Hematopoietic multipotent progenitor cell treated with erythropoietin and hydrocortisone succinate and interleukin-3 and kit ligand, for 6 days (in vitro differentiated cells): ENCODE measurements at places on chromosomes 4 and X.

DNA sequence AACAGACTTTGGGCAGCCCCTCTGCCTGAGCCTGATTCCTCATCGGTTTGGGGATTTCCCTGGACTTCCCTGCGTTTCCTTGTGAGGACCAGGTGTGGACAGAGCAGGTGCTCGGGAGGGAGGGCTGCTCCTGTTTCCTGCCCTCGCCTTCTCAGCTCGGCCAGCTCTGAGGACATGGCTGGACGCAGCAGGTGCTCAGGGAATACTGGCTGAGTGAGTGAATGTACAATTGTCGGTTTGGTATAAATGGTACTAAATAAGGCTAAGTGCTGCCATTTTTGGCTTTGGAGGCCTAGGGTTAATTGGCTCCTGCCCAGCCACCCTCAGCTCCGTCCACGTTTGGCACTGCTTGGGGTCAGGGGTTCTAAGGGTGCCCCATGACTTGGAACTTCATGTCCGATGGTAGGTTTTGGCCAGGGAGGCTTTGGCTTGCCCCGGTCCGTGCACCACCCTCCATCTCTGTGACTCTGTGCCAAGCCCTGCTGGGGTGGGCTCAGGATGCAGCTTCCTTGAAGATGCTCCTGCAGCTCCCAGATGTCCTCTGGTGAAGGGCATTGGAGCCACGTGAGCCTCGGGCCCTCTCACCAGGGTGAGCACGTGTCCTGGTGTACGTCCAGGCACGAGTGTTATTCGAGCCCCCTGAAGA is 45.0 kb upstream of the NKX1-1 start:
- no peak for DNase-seq

- DNase-seq, result peak; percentile 23
Measured at GRCh38 chr4:75849461-75849860, 52.8 kb downstream of the PPEF2 start.

- DNase-seq, result no peak
Measured at GRCh38 chrX:641671-642435, 11.3 kb downstream of the SHOX start.

DNA sequence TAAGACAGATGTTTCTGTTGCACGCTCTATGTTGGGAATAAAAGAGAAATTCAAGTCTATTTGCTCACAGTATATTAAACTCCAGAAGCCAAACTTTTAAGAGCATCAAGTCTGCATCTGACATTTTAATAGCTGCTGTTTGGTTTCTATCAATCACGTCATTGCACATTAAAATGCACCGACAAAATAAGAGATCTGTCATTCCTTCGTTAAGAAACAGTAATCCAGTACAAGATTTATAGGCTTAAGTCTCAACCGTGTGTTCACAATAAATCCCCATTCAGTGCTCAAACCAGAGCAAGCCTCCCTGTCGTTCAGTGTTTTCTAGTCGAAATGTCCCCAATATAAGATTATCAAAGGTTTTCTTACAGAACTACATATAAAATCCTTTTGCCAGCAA is 89.0 kb upstream of the BMPR1B start:
- DNase-seq, result no peak

DNA sequence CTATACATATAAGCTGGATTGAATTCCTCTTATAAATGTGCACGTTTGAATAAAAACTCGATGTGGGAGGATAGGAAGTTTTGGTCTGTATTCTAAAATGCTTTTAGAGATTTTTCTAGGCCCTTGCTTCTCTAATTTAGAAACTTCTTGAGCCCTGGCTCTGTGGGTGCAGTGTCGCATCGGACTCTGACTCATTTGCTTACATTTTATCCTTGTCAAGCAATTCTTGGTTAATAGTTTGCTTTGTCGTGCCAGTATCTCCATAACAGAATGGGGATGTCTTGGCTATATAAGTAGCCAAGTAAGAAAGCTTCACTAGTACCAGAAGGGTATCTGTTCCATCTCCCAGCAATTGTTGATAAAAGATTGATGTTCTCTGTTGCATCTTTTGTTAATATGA is 10.7 kb downstream of the SGMS2 start:
- DNase-seq, result no peak

- DNase-seq, result no peak
Measured at GRCh38 chr4:168139336-168139735, 47.0 kb downstream of the ANXA10 start.

GRCh38 chr4:77209936-77210335 is 52.9 kb downstream of the CCNG2 start:
- no peak for DNase-seq

DNA sequence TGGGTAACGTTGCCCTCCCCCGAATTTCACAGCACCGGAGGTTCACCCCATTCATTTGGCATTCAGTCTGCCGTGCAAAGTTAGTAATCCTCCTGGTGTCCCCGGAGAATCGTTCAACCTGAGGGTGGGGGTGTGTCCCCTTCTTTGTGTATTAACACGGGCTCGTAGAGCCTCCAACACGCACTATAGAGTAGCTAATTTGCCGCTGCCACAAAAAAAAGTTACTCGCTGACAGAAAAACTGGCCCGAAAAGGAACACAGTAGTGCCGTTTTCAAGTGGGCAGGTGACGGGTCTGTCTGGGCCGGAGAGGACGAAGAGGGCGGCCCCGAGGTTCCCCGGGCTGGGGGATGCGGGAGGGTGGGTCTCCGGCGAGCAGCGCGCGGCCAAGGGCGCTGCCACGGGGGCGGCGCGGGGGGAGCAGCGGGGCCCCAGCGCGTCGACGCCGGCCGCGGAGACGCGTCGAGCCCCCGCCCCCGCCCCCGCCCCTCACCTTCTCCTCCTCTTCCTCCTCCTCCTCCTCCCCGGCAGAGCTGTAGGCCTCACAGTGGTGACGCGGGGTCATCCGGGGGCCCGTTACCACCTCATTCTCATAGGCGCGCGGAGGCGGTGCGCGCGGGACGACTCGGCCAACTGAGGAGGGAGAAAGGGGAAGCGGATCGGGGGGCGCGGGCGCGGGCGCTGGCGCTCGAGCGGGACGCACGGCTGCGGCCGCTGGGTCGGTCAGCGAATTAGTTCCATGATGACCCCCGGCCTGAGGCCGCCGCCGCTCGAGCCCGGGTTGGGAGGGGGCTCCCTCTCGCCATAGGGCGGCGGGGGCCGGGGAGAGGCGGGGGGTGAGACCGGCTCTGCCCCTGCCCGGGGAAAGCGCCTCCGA is 571 bp downstream of the CCNI start:
- peak; percentile 85 for DNase-seq

DNA sequence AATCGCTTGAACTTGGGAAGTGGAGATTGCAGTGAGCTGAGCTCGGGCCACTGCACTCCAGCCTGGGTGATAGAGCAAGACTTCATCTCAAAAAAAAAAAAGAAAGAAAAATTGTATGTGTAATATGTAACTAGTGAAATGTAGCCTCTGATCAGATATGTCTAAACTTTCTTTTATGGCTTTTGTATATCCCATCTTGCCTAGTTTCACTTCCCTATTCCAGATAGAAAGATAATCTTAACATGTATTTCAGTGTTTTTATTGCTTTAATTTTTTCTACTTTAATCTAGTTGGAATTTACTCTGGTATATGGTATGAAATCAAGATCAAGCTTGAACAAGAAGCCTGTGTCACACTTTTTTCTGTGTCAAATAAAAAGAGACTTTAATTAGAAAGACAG is 1.9 kb upstream of the ZNF41 start:
- no peak for DNase-seq

- DNase-seq, result no peak
Measured at GRCh38 chrX:85516131-85516530, 136.7 kb upstream of the POF1B start.

DNA sequence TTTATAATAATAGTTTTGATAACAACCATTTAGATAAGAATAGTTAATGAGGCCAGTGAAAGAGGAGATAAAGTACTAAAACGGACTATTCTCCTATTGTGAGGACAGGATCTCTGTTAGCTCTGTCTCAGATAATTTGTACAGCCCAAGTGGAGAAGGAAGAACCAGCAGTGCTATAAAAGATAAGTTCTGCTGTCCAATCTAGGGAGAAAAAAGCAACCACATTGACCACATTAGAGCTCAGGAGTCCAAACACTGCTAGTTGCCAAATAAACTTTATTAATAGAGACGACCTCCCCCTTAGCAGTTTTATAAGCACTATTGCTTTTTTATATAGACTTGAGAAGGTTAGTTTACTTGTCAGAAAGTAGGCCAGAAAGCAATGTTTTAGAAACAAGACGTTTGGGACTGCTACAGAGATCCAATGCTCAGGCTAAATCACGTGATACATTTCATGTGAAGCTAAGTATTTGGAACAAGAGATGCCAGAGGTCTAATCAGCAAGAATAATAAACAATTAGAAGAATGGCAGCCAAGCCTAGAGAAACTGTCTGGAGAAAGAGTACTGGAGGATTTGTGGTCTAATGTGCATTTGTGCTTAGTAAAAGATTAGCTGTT is 15.9 kb downstream of the IL15 start:
- DNase-seq, result peak; percentile 83

DNA sequence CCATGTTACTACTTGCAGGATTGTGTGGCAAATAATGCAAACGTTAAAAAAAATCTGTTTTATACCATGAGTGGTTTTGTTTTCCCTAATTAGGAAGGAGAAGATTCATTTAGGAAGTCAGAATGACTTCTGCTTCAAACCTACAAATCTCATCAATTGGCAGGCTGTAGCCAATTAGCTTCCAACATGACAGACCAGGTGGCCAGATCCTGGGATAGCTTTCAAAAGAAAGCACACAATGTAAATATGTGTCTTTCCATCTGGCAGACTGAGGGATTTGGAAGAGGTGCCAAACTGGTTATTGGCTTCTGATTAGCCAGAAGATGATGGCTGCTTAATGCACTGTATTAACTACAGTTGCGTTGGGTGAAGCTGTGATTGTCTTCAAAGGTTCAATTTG is 432.8 kb downstream of the ANKRD50 start:
- no peak for DNase-seq

DNA sequence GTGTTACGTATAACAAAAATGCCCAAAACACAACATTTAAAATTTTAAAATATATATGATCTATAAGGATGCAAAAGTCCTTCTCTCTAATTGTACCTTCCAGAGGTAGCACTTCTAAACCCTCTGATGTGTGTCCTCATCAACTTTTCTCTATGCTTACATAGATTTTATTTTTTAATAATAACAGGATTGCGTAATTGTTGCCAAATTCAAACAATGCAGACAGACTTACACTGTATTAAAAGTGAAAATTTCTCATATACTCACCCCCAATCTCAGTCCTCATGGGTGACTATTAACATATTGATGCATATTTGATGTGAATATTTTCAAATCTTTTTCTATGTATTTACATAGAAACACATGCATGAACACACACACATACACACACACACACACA is 144.0 kb downstream of the RBMX2 start:
- DNase-seq, result no peak

DNA sequence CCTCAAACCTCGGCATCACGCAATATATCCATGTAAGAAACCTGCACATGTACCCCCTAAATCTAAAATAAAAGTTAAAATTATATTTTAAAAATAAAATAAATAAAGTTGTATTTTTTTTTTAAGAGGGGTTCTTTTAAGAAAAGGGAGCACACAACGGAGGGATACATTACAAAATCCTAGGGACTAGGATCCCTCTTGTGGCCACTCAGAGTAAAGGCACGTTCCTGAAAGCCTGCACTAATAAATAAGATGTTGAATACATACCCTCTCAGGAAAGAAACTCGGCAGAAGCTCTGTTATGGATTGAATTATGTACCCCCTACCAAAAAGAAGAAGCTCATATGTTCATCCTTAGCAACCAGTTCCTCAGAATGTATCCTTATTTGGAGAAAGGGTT is 50.9 kb upstream of the PRDX4 start:
- peak; percentile 63 for DNase-seq

DNA sequence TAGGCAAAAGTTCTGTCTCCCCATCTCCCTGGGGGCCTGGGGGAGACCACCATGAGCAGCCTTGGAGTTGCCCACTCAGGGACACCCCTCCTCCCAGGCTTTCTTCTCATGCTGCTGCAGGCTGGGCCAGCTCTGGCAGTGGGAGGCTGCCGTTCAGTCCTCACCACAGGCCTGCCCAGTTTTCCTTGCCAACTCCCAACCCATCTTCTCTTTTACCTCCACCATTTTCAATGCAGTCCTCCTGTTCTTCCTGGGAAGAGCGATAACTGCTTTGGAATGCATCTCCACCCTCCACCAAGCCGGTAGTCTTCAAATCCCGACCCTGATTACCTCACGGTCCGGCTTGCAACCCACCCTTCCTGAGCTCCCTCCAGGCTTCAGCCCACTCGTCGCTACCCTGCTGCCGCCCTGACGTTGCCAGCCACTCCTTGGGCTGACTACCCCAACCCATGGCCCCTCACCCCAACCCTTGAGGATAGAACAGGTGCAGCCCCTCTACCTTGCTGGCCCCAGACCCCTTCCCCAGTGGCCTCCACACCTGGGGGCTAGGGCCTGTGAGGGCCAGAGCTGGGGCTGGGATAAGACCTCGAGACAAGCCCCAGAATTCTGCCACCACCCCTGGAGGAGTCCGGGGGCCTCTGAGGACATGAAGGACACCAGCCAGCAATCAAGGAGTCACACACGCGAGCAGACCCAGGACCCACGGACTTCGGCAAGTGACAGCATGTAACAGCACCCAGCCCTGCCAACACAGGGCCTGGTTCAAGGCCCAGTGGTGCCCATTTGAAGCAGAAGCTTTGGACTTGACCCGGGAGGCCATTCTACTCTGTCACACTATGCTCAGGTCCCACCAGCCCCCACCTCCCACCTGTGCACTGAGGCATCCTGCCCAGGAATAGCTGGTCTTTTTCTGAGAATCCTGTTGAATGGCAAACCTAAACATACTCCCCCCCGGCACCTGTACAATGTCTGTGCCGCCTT is 9.2 kb downstream of the WDR1 start:
- no peak for DNase-seq

GRCh38 chrX:119045884-119046283 is 26.9 kb upstream of the CT47C1 start:
- no peak for DNase-seq

DNA sequence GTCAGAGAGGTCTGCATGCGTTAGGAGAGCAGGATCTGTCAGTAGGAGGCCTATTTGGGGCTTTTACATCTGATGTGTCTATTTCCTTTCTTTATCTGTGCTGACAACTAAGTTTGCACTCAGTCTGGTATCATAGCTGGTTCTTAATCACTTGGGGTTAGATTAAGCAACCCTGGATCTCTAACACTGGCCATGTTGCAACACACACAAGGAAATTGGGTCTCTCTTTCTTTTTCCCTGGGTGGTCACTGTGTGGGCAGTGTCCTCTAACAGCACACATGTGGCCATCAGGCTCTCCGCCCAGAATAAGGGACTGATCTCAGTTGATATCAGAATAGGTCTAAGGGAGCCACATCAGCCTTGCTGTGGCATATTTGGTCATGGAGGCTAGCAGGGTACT is 38.9 kb downstream of the IGFBP7 start:
- DNase-seq, result peak; percentile 73

- peak; percentile 74 for DNase-seq
Measured at GRCh38 chr4:174591243-174592021, 69.1 kb upstream of the HPGD start.

DNA sequence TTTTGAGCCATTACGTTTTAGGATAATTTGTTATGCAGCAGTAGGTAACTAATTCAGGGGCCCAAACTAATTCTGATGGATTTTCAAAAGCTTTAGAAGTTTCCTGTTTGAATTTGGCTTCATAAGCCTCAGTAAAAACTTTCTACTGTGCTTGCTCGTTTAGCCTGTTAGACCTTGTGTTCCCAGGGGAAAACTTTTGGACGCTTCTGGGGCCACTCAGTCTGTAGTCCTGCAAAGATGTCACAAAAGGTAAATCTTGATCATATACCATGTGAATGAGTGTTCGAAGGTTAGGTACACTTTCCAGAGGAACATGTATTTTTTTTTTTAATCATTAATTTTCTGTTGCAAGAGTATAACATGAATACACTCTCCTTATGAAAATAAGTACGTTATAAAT is 70.7 kb downstream of the SUPT20HL2 start:
- no peak for DNase-seq

- DNase-seq, result peak; percentile 59
Measured at GRCh38 chr4:123488916-123489315, 92.3 kb downstream of the SPRY1 start.
